HS-27A (cell line): ENCODE measurements at places on chromosomes 3 and 15.

- no peak for DNase-seq
These were observed 50.8 kb upstream of the PLAAT1 start for GRCh38 chr3:193190146-193190786.

- DNase-seq = no peak
These were observed 513.7 kb downstream of the FOXP1 start for GRCh38 chr3:71069797-71070196.

DNA sequence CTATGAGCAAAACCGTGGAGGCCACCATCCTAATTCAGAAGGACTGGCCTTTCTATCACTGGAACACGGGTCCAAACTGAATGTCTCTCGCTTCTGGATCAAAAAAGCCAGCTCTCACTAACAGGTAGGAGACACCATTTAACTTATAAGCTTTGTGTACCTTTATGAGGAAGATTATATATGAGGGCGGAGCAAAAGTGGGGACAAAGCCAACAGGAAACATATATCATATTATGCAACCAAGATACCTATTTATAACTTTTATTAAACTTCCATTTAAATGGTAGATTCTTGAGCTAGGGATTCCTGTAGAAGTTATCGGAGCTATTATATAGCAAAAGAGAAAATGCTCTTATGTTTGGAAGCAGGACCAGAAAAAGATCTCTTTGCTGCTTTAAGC is 78.4 kb downstream of the IGF2BP2 start:
- DNase-seq = no peak

- DNase-seq = no peak
These were observed 12.7 kb upstream of the LMCD1 start for GRCh38 chr3:8488877-8489276.

- DNase-seq = no peak
These were observed 271.9 kb downstream of the SUCLG2 start for GRCh38 chr3:67382536-67382935.

GRCh38 chr3:82618594-82618993 is 857.1 kb upstream of the GBE1 start:
- DNase-seq = no peak

DNA sequence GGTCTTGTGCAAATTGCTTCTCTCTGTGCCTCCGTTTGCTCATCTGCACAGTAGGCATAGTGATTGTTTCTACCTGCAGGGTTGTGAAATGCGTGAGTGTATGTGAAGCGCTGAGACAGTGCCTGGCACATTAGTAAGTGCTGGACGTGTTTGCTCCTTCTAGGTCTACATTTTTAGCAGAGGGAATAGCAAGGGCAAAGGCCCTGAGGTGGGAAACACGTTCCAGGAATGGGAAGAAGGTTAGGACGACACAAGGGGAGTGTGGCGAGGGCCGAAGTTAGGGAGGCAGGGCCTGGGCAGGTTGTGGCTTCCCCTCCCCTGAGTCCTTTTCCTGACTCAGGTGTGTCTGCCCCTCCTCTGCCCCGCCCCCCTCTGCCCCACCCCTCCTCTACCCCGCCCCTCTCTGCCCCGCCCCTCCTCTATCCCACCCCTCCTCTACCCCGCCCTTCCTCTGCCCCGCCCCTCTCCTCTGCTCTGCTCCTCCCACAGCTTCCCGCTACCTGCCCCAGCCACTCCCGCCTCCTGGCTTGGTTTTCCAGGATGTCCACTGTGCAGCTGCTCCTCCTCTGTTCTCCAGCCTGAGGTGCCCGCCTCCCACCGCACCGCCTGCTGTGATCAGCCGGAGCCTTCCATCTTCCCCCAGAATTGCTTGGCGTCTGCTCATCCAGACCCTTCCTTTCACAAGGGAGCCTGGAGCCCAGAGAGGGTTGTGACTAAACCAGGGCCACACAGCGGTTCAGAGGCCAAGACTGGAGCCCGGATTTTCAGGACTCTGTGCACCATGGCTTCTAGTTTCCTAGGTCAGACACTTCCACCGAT is 31.1 kb upstream of the SMAD6 start:
- DNase-seq = no peak

DNA sequence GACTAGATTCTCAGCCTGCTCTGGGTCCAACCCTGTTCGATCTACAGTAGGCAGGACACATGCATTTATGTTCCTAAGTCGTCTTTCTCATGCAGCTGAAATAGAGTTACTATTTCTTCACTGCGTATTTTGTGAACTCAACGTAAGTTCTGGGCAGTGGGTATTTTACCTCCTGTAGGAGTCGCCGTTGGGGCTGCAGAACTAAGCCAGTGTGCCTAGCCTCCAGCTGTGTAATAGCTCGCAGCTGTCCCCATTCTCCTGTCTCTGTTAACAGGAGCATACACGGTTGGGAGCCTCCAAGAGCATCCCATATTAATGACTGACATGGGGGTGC is 58.4 kb upstream of the HRH1 start:
- DNase-seq = no peak

- no peak for DNase-seq
These were observed 7.4 kb downstream of the TRANK1 start for GRCh38 chr3:36937492-36937891.

- no peak for DNase-seq
These were observed 10.9 kb upstream of the BCL2A1 start for GRCh38 chr15:79981831-79982455.

- peak; percentile 51 for DNase-seq
These were observed 50.9 kb downstream of the EMC4 start for GRCh38 chr15:34275721-34276120.

DNA sequence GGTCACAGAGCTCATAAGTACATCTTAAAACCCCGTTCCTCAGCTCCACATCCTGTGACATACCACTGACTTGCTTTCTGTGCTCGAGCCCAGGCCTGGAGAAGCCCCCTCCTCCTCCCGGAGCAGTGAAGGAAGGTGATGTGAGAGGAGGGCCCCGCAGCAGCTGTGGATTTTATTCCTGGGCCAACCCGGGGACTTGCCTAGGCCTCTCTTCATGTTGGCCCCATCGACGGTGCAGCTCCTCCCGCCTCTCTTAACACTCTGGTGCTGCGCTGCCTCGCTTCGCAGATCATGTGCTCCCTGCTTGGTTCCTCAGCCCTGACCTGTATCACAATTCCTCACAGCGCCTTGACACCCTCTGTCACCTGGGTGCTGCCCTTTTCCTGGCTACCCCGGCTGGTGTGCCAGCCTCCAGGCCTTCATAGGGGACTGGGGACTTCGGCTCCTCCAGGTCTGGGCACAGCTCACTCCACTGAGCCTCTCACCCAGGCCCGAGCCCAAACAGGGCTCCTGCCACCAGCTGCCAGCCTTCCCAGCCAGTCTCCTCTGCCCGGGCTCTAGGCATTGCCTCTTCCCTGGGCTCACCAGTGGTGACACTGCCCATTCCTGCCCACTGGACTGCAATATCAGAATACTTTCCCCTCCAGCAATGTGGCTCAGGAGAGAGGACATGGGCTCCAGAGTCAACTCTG is 21.5 kb downstream of the MAGEF1 start:
- no peak for DNase-seq

DNA sequence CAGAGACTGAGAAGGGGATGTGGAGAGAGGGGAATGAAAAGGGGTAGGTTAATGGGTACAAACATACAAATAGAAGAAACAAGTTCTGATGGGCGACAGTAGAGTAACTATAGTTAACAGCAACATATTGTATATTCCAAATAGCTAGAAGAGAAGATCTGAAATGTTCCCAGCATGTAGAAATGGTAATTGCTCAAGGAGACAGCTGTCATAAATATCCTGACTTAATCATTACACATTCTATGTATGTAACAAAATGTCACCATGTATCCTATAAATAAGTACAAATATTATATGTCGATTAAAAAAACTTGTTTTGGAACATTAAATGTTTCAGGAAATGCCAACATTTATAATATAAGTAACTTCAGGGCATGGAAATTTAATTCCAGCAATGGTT is 23.3 kb downstream of the FMN1 start:
- no peak for DNase-seq

DNA sequence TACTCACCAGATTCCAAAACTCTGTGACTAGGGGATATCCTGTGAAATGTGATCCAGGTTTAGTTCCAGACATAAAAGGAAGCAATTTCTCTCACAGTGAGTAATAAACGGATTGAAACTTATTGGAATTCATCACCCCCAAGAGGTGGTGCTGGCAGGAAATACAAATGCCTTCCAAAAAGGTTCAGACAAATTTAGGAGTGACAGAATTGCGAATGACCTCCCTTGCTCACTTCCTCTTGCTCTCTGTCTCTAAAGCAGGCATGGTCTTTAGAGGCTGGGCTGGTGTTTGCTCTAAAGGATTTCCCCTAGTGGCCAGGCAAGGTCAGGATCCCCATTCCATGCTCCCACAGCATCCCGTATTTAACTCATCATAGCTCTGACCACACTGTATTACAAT is 449.4 kb upstream of the PPP2R3A start:
- DNase-seq = no peak

- no peak for DNase-seq
These were observed 247.7 kb downstream of the ZBTB20 start for GRCh38 chr3:114899186-114899931.

DNA sequence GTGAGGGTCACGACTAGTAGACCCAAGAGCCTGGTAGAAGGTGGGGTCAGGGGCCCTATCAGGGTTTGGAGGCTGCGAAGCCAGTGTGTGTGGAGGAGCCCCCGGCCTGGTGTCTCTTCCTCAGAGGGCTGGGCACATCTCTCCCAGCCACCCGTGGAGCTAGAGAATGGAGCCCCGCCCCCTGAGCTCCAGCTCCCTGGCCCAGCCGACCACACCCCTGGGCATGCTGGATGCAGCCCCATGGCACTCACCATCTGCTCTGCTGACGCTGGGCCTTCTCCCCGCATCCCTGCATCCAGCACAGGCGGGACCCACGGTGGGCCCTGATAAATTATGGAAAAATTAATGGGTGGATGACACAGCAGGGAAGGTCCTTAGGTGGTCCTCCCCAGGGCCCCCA is 17.5 kb downstream of the ANKRD63 start:
- no peak for DNase-seq

- no peak for DNase-seq
These were observed 68.1 kb downstream of the PDE8A start for GRCh38 chr15:85049805-85050204.

- no peak for DNase-seq
These were observed 17.2 kb upstream of the ADIPOQ start for GRCh38 chr3:186825294-186825821.

GRCh38 chr15:58179741-58180381 is 41.7 kb downstream of the AQP9 start:
- no peak for DNase-seq

DNA sequence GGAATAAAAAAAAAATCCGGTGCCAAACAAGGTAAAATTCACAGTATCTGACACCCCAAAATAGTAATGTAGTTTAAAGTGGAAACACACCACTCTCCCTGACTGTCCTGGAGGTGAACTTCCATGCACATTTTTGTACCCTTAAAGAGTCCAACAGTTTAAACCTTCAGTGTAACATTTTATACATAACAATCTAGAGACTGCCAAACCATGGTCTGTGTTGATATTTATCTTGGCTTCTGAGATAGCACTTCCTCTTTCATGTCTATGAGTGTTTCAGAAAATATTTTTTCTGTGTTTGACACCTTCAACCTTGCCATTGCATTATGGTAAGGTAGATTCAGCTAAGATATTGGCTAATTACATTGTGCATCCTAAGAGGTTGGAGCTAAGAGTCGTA is 13.9 kb downstream of the TMEM45A start:
- DNase-seq = no peak

- no peak for DNase-seq
These were observed 66.9 kb upstream of the NTRK3 start for GRCh38 chr15:88323468-88323867.
